ENCODE measurements at places on chromosomes 11 and 22.

GRCh38 chr22:30778261-30778660 lies 83.6 kb downstream of the OSBP2 start:
- no peak for DNase-seq

DNA sequence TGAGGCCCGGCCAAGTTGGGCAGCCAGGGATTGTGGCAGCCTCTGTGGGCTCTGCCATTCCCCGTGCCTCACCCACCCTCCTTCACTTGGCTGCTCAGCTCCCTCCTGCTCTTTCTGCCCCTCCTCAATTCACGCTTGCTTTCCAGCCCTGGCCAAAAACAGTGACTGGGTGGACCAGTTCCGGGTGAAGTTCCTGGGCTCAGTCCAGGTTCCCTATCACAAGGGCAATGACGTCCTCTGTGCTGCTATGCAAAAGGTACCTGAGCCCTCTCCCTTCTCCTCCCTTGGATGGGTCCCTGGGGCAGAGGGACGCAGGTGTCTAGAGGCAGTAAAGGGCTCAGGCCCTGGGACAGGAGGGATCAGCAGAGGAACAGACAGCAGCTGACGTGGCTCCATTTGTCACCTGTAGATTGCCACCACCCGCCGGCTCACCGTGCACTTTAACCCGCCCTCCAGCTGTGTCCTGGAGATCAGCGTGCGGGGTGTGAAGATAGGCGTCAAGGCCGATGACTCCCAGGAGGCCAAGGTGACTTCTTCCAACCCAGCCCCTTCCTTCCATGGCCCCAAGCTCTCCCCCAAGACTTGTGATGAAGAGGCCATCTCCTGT lies 2.7 kb downstream of the FREY1 start:
- no peak for DNase-seq

DNA sequence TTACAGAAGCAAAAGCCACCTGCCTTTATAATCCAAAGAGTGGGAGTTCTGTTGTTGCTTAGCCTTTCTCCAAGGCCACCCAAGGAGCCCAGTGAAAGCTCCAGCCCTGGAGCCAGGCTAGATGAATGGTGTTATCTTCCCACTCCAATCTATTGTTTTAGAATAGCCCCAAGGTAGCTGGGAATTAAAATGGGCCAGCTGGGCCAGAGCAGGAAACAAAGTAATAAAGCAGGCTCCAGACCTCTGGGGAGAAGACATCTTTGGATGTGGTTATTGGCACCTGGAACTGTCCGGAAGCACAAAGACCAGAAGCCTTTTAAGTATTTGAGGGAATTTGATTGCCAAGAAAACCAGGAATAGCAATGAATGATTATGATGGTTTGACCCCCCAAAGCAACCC lies 8.8 kb downstream of the C11orf96 start:
- no peak for DNase-seq

GRCh38 chr11:9396752-9397151 lies 12.3 kb downstream of the IPO7 start:
- DNase-seq: no peak

DNA sequence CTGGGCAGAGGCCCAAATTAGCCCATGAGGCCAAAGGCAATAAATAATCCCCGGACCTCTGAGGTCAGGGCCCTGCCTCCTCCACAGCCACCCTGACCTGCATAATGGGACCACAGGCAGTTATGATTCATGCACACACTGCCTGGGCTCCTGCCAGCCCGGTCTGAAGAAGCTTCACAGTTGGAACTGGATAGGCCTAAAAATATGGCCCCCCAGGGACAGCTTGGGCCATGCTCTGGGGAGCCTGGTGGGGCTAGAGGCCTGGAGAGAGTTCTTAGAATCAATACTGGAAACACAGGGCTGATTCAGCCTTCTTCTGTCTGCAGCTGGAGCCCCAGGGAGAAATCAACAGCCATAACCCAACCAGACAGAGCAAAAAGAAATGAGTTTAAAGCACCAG lies 112.8 kb upstream of the CADM1 start:
- DNase-seq: no peak

DNA sequence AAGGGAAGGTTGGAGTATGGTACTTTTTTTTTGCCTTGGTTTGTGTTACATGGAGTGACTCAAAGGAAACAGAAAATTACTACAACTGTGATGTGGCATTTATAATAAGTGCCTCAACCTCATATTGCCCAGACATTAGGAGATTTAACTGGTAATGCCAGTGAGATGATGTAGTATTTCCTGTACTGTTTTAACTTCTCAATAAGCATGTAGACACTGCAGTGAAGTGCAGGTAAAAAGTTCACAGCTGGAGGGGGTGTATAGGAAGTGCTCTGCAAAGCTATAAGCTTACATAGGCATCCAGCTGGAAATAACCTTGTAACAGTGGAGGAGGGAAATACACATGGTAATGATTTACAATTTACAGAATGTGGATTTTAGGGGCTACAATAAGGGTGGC lies 138.2 kb upstream of the MTMR2 start:
- DNase-seq: no peak

- no peak for DNase-seq
Measured at GRCh38 chr11:15625691-15626090, 511.0 kb downstream of the INSC start.

- DNase-seq: peak; percentile 84
Measured at GRCh38 chr22:36853407-36854099, 7.3 kb upstream of the NCF4 start.

DNA sequence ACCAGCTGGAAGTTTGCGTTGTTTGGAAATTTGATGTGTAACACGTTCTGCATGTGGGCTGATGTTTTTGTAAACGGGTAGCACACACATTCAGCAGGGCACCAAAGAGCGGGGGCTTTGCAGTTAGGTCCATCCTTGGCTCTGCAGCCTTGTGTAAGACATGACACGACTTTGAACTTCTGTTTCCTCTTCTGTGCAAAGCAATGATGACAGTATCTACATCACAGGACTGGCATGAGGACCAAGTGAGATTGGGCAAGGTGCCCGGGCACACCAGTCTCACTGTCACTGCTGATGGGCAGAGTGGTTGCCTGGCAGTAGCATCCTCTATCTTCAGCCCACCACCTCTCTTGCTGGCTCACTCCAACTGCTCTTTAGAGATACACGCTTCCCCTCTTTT lies 3.3 kb downstream of the TCN2 start:
- peak; percentile 4 for DNase-seq

DNA sequence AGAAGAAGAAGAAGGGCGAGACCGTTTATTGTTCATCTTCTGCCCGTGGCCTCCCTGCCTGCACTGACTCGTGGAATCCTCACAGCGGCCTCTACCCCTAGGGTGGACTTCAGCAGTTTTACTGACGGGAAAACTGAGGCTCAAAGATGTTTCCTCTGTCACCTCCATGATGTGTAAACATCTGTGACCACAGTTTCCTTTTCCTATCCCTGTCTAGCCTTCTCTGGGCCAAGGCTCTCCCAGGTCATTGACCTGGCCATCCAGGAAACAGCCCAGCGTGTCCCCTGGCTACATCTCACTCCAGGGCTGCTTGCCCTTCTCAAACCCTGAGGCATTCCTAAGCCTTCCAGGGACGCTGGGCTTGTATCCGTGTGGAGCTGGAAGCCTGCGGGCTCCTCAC lies 49.0 kb upstream of the GCAT start:
- no peak for DNase-seq

DNA sequence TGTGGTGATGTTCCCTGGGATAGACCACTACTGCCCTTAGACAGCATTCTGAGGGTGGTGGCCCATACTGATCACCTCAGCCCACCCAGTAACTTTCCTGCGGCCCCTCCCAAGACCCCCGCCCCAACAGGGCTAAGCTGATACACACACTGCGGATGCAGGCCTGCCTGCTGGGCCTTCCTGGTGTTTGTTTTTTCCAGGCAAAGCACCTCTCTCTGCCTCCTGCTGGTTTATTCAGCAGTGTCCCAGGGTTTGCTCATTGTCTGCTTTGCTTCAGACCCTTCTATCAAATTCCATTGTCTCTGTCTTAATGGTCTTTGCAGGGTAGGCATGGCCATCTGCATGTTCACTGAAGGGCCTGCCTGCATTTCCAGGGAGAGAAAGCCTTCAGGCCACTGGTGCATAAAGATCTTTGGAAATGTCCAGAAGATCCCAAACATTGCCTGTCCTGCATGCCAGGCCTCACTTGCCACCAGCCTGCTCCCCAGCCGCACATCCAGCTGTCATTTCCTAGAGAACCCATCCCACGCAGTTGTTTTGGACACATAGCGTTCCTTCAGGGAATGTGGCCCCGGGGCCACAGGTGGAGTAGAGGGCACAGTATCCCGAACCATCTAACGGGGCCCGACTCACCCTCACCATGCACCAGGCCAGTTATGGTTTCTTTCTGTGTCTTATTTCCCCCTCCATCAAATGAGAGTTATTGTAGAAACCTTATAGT lies 50.2 kb downstream of the BCR start:
- no peak for DNase-seq

DNA sequence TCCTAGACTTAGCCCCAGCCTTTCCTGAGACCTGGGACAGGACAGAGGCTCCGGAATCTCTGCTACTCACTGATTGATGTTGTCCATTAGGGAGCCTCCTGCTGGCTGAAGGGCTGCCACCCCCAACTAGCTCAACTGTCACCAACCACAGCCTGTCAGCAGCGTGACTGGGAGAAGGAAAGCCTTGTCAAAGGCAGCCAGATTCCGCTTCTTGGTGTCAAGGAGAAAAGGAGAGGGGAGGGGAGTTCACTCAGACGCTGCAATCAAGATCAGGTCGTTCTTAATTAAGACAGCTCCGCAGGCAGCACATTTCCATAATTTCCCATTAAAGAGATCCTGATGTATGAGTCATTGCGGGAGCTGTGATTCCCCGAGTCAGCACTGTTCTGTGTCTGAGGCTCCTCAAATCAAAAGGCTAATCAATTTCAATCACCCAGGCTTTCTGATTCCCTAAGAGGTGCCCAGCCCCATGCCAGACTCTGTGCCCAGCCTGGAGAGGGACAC lies 152.8 kb upstream of the ZBED5 start:
- peak; percentile 63 for DNase-seq

DNA sequence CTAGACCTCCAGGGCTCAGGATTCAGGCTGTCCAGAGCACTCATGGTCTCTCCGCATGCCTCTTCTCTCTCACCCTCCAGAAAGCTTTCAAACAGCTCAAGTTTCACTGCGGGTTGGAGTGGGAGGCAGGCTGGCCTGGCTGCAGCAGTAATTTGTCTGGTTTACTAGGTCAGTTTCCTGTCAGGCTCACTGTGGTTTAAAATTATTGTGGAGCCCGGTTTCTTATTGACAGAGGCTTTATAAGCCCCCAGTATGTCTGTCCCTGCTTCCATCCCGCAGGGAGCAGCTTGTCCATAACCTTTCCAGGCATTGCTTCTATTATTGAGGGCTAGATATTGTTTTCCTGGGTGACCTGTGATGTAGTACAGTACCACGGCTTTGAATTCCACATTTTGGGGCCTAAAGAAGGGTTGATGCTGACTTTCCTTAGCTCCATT lies 235.3 kb upstream of the SORL1-AS1 start:
- DNase-seq: no peak

DNA sequence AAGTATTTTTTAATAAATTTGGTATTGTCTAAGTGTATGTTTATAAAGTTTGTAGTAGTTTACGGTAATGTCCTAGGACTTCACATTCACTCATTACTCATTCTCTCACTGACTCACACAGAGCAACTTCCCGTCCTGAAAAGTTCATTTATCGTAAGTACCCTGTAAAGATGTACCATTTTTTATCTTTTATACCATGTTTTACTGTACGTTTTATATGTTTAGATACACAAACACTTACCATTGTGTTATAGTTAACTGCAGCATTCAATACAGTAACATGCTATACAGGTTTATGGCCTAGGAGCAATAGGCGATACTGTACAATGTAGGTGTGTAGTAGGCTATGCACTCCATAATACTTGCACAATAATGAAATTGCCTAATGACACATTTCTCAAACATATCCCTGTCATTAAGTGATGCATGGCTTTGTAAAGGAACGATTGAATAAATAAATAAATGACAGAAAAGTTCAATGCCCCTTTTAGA lies 12.5 kb upstream of the CARD18 start:
- no peak for DNase-seq

- no peak for DNase-seq
Measured at GRCh38 chr11:131675121-131675888, 304.9 kb downstream of the NTM start.

- no peak for DNase-seq
Measured at GRCh38 chr11:82831364-82831763, 68.9 kb downstream of the PRCP start.

DNA sequence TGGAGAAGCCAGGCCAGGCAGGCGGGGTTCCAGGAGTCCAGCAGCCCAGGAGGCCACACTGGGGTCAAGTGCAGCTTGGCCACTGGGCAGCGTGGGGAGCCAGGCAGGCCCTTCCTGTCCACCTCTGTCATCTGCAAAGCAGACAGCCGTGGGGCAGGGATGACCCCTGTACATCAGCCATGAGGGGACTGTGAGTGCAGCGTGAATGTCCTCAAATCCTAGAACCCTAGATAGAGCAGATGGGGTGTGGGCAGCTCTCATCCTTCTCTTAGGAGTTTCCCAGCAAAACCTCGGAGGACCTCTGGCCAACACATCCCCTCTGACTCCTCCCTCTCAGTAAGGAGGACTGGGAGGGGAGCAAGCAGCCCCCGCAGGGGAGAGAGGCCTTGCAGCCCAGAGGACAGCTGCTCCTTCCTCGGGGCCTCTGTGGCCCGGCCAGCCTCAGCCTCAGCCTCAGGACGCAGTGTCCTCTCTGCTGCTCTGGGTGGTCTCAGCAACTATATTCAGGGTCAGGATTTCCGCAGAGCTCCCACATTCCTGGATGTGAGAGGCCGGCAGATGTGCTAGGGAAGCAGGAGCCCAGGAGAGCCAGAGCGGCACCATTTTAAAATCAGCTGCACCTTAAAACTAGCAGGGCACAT lies 820.5 kb downstream of the BRD1 start:
- DNase-seq: no peak

DNA sequence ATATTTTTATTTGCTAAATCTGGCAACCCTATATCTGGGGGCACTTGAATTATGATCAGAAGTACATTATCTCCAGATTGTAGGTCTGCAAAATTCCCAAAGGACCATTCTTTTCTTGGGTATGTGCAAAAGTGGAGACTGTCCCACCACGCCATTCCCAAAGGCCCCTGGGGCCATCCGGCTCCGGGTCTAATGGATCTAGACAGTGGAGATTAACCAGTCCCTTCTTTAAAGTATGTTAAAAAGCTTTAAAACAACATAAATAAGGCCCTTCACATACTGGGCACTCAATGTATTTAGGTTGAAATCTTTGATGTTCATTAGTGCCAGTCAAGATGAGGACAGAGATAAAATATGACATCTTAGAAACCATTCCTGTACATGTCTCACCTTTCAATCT lies 124.1 kb downstream of the MAML2 start:
- no peak for DNase-seq

DNA sequence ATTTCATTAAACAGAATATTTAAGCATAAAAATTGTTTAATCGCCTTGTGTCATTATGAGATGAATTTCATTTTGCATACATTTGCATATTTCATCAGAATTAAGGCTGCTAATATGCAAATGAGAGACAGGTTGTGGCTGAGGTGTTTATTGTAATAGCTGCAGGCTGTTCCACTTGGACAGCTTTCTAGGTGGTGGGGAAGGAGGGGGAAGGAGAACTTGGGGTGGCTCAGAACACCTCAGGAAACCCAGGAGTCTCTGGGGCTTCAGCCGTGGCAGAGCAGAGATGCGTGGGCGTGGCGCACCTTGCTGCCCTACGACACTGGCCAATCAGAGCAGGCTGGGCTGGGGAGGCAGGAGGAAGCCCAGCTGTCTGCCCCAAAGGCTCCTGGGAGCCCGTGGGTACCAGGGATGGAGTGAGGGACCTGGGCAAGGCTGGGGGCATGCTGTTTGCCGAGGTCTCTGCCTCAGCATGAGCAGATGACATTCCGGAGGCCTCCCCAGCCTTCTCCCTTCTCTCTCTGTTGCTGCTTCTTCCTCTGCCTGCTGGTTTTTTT lies 542.9 kb downstream of the MN1 start:
- no peak for DNase-seq
